ENCODE measurements at places on chromosomes 3 and 15.

GRCh38 chr3:74080056-74080461 lies 455.3 kb upstream of the PDZRN3 start:
- DNase-seq: no peak

GRCh38 chr3:146503461-146504202 lies 34.3 kb upstream of the PLSCR2 start:
- peak; percentile 94 for DNase-seq

GRCh38 chr3:42263354-42264346 lies 2.3 kb downstream of the CCK start:
- DNase-seq: no peak

- DNase-seq: no peak
Measured at GRCh38 chr15:85518979-85519761, 138.8 kb downstream of the AKAP13 start.

DNA sequence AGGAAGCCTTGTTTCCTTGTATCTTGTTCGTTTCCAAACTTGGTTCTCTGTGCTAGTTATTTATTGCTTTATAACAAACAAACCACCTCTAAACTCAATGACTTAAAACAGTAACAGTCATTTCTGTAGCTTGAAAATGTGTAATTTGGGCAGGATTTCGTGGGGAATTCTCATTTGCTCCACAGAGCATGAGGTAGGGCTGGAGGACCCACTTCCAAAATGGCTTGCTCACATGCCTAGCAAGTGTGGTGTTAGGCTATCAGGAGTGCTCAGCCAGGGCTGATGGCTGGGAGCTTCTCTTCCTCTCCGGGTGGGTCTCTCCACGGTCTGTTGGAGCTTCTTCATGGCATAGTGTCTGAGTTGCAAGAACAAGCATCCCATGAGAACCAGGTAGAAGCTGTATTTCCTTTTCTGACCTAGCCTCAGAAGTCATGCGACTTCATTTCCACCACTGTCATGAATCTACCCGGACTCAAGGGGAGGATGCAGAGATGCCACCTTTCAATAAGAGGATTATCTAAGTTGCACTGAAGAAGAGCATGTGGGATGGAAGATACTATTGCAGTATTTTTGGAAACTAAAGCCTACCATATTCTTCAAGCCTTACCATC lies 8.2 kb upstream of the TNIK start:
- DNase-seq: no peak

- DNase-seq: no peak
Measured at GRCh38 chr3:160224256-160224655, 966 bp upstream of the C3orf80 start.

DNA sequence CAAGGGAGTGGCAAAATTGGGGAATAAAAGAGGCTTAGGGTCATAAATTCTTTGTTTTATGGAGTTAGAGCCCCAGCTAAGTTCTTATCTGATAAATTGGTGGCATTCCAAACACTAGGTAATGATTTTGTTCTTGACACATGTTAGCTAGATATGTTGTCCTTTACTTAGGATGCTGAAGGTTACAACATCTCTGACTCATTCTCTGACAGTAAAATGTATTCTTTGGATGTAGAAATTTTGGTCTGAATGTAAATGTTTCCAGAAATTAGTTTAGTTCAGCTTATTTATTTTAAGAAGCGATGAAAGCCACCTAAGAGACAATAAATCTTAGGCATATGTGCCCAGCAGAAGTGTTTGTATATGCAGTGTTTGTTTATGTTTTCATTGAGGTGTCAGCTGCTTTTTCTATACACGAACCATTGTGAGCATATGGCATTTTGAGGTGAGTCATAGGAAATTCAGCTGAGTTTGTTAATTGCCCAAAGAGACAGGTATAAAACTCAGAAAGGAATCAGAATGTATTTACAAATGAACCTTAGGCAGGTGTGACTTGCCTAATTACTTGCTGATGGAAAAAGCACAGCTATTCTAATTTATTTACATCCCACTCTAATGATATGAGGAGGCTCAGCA lies 247.7 kb downstream of the AGBL1 start:
- DNase-seq: no peak

- no peak for DNase-seq
Measured at GRCh38 chr3:60933824-60934223, 317.4 kb downstream of the FHIT start.

- DNase-seq: peak; percentile 59
Measured at GRCh38 chr15:78264304-78265136, at the start of gene DNAJA4. Gene DNAJA4 (plus strand): TSS chr15:78264562. CDS start chr15:78264764, 202 bp downstream.

GRCh38 chr15:77418966-77419835 lies 703 bp downstream of the PEAK1 start:
- peak; percentile 78 for DNase-seq

DNA sequence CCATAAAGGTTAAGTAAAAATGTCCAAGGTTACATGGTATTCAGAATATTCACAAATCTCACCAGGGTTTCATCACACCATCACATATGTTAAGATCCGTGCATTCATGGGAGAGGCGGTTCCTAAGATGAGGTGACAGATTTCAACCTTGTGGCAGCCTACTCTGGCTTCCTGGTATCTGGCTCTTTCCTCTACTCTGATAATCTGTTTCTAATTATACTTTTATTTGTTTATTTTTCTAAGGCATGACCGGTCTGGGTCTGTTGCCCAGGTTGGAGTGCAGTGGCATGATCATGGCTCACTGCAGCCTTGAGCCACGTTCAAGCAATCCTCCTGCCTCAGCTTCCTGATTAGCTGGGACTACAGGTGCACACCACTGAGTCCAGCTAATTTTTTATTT lies 34.4 kb downstream of the RAF1 start:
- peak; percentile 46 for DNase-seq

- no peak for DNase-seq
Measured at GRCh38 chr3:38696034-38696433, 46.5 kb upstream of the SCN5A start.

DNA sequence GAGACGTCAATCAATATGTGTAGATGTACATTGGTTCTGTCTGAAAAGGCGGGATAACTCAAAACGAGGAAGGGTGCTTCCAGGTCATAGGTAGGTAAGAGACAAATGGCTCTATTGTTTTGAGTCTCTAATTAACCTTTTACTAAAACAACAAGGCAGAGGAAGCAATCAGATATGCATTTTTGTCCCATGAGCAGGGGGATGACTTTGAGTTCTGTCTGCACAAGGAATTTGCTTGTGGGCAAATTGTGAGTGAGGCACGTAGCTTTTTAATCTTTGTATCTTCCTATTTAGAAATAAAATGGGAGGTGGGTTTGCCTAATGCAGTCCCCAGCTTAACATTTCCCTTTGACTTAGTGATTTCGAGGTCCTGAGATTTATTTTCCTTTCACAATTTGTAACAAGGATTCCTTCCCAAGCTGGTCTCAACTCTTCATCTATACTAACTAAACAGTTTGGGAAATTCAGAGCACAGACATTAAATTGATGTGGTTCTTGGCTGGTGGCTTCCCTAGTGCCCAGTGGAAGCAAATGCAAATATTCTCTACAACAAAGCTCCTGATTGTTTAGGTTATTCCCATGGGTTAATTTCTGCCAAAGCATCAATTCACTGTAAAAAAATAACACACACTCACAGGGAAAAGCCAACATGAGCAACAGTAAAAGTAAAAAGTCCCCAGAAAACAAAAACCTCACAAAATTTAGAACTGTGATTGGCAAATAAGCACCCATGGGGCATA lies 738.8 kb upstream of the SGO1 start:
- no peak for DNase-seq

GRCh38 chr15:63048115-63048775 lies 5.7 kb downstream of the TPM1 start:
- DNase-seq: peak; percentile 94

DNA sequence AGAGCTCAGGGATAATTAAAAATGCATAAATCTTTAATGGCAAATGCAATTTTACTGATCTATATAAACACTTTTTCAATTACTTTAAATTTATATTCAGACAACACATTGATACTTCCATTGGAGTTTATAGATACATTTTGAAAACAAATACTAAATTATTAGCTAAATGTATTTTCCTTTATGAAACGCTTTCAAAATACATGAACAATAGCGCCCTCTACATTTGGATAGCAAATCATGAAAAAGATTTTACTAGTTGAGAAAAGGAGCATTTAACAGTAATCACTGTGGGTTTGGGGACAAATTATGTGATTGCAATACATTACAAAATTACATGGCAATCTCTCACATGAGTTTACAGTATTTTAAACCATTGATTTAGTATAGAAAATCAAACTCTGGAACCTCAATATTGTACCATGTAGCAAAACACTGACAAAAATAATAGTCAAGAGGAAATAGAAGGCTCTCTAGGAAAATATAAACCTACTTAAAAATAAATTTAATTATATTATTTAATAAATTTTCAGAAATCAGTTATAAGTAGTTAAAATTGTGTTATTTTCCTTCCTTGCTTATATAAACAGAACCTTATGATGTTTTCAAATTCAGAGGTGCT lies 207.9 kb downstream of the ZIC1 start:
- peak; percentile 71 for DNase-seq

- peak; percentile 11 for DNase-seq
Measured at GRCh38 chr3:189144645-189145044, 27.1 kb upstream of the TPRG1 start.

- no peak for DNase-seq
Measured at GRCh38 chr3:140468407-140468806, 209.5 kb upstream of the TRIM42 start.

DNA sequence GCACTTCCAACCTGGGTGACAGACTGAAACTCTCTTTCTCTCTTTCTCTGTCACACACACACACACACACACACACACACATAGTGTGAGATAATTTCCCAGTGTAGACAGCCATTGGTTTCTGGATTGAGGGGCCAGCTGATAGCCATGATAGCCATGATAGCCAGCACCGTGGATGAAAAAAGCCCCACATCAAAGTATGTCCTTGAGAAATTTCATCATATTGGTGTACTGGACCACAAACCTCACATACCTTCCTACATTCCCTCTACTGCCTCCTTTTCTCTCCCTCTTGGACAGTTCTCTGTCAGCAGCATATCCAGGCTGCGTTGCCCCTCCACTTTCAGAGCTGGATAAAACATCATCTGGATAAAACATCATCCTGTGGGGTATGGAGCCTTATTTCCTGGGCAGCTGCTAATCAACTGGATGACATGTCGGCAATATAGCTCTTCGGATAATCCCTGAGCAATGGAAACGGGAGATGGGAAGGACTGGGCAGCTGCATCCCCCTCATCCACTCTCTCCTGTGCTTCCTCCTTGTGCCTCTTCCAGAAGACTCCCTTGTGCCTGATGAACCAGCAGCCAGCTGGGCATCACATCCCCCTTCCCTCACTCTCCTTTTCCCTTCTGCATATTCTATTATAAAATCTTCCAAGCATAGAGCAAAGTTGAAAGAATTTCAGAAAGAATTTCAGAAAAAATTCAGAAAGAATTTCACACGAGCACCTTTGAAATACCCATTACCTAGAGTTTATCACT lies 39.3 kb downstream of the GRK7 start:
- no peak for DNase-seq

GRCh38 chr3:14718539-14718938 lies 43.6 kb downstream of the C3orf20 start:
- no peak for DNase-seq

- no peak for DNase-seq
Measured at GRCh38 chr15:88174571-88174970, 82.0 kb downstream of the NTRK3 start.

DNA sequence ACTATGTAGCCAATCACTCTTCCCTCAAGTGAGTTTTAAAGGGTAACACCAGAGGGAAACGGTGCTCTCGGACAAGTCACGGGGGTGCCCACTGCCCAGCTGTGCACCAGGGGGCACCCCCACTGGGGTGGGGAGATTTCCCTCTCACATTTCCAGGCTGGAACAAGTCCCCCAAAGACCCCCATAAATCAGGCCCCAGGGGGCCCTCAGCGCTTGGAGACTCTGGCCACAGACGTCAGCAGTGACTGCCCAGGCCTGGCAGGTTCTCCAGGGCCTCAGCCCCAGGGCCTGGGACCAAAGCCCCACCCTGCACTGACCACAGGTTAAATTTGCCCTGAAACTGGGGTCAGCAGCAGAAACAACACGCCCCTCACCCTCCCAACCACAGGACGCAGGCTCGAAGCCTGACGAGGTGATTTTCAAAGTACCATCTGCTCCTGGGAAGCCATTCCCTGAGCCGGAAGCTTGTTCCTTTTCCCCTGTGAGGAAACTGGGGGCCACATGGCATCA lies 17.0 kb downstream of the XXYLT1 start:
- DNase-seq: no peak

DNA sequence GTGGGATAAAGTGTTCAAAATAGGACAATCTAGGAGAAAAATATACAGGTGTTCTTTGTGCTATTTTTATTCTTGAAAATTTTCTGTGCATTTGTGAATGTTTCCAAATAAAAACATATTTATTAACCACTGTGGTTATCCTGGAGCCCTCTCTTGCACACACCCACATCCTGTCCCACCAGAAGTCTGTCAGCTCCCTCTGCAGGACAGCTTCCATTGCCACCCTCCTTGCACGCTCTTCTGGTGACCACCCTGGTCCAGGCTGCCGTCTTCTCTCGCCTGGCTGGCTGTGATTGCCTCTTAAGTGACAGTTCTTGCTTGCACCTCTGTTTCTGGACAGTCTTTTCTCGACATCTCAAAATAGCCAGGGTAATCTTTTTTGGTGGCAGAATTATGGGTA lies 394.0 kb downstream of the LRTM1 start:
- DNase-seq: no peak

GRCh38 chr3:152190636-152191183 lies 78.0 kb upstream of the MBNL1 start:
- DNase-seq: no peak

GRCh38 chr3:6994081-6994668 lies 133.3 kb downstream of the GRM7 start:
- no peak for DNase-seq

DNA sequence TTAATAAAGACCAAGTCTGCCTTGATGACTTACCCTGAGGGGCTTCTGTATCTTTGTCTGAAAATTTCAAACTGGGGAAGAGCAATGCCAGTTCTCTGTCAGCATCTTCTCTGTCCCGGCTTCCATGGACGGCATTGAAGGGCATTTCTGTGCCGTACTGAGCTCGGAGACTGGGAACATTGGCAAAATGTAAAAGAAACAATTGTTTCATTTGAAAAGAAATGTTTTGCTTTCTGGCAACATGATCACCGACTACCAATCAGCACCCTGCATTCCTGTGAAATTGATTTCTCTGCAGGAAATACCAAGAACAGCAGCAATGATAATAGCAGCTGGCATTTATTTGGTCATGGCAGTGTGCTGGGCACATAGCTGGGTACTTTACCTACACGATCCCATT lies 26.2 kb downstream of the NME9 start:
- no peak for DNase-seq

DNA sequence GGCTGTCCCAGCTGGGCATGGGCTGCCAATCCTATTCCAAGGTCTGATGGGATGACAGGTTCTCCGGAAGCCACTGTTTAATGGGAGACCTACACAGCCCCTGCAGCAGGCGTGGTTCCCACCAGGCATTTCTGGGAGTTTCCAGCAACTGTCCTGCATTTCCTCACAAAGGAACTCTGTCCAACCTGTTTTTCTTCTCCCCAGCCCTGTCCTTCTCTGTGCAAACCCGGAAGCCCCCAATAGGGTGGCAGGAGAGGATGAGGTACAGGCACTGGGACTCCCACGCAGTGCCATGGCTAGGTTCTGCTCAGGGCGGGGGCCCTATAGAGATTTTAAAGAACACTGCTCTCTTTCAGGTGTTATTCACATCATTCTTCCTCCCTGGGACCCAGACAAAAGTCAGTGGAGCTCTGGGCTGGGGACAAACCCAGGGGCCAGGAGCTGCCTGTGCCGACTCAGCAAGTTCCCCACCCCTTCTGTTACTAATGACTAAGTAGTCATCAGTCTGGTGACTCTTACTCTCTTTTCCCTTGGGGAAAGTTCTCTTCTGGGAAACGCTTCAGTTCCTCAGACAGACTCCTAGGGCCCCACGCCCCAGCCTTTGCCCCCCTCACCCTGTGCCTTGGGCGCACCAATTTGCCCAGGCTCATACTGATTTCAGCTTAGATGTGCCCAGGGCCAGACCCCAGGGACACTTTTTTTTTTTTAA lies 97.7 kb downstream of the CD47 start:
- peak; percentile 63 for DNase-seq
